ENCODE measurements at places on chromosomes 5 and 9.

DNA sequence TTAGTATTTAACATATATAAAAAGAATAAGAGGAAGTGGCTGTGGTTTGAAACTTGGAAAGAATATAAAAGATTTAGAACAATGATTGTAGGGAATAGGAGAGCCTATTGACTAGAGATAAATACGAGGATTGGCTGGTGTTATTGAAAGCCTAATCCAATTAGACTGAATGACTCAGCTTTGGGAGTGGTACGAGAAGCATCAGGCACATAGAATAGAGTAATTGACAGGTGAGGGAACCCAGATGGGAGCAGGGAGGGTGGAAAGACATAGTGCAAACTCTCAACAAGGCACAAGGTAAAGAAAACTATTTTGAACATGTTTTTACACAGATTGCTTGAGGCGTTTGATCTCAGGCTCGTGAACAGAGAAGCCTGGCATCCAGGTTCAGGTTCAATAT, 338.9 kb upstream of the KLF9 start:
- no peak for DNase-seq

DNA sequence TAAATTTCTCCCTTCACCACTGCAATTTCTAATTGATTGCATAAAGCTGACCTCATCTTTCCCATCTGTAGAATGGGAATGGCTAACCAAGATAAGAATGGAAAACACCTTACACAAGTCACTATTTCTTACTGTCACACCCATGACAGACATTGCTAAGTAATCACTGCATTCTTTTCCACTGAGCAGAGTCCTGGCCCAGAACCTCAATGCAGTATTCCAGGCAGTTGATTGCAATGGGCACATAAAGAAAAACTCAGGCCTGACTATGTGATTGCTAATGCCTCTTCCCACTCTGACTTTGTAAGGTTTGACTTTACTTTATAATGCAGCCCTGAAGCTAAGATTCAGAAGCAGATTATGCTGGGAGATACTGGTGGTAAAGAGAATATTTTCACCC, 29.3 kb downstream of the TRIM32 start:
- DNase-seq, result no peak

GRCh38 chr5:169856571-169856970, 123.7 kb downstream of the INSYN2B start:
- no peak for DNase-seq

- DNase-seq, result no peak
Measured at GRCh38 chr9:100879884-100880283, 148.6 kb upstream of the PLPPR1 start.

- no peak for DNase-seq
Measured at GRCh38 chr5:10977011-10977410, 216.0 kb upstream of the DAP start.

GRCh38 chr9:123318202-123318601, 37.8 kb upstream of the CRB2 start:
- no peak for DNase-seq

- no peak for DNase-seq
Measured at GRCh38 chr9:34684145-34684544, 6.9 kb downstream of the CCL19 start.

DNA sequence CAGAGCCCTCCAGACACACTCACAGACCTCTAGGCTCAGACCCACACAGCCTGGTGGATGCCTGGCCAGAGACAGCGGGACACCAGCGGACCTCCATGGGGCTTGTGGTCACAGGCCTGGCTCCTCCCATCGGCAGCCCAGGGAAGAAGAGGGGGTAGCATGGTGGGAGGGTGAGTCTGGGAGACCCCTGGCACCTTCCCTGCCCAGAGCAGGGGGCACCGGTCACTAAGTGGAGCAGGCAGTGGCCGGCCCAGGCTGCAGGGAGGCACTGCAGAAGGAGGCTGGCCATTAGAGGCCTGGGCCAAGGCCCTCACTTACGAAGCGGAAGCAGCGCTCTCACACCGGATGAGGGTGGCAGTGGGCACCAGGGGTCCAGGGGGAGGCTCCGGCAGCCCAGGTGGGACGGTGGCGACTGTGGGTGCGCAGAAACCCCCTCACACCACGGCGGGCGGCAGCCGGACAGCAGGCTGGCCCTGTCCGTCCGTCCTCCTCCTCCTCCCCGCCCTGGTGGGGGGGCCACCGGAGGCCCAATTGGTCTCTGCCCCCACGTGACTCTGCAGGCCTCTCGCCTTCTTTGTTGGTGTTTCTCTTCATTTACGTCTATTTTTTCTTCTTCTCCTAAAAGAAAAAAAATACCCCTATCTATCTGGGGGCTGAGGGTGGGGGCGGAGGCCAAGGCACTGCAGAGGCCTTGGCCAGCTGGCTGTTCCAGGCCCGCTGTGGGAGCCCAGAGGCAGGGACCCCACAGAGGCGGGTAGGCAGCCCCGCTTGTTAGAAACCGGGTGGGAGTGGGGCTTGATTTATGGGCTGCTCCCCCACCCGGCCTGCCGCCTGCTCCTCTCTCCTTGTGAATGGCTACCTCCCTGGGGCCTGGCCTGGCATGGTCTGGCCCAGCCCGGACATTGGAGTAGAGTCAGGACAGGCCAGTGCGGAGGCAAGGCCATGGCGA, at the start of gene NR5A1:
NR5A1 (minus strand) TSS at position 469 of the 949 bp plus-strand sequence. CDS start 4,004 bp downstream, outside the sequence.
- DNase-seq, result no peak

DNA sequence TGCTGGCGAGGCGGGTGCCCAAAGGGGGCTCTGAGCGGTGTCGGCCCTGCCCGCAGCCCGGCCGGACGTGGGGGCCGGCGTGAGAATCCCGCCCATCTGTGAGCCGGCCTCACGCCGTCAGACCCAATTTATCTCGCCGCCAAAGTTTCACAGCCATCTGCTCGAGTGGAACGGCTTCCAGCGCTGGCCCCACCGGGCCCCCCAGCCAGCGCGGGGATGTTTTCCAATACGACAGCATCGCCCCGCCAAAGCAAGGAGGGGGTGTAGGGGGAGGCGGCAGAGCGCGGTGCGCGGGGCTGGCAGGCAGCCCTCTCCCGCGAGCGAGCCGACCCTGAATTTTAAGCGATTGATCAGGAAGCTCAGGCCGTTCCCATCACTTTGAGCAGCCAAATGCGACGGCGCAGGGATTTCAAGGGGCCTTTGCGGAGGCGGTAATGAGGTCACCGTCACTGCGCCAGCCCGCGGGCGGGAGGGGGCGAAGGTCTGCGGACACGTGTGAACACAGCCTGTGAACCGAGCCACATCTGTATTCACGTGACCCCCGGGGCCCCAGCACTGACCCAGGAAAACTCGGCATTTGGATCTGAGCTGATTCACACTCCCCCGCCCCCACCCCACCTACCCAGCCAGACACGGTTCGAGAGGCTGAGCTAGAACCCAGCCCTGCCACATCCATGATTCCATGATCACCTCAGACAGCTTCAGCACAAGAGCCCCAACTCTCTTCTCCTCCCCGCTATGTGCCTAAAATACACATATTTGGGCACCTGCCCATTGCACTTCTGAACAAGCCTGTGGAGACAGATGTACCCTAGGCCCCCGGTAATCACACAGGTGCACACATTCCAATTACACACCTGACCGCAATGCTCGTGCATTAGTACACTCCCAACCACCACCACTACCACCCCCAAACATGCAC, 47.8 kb upstream of the PSD2 start:
- DNase-seq, result no peak

- no peak for DNase-seq
Measured at GRCh38 chr9:121776739-121777637, 125.6 kb downstream of the DAB2IP start.

- DNase-seq, result no peak
Measured at GRCh38 chr5:14593326-14594021, 11.9 kb downstream of the OTULINL start.

GRCh38 chr5:57157666-57158065, 16.2 kb upstream of the GPBP1 start:
- no peak for DNase-seq

- DNase-seq, result no peak
Measured at GRCh38 chr5:74888117-74888516, 21.9 kb upstream of the FAM169A start.

GRCh38 chr5:132981288-132981687, 17.9 kb upstream of the AFF4 start:
- DNase-seq, result no peak

DNA sequence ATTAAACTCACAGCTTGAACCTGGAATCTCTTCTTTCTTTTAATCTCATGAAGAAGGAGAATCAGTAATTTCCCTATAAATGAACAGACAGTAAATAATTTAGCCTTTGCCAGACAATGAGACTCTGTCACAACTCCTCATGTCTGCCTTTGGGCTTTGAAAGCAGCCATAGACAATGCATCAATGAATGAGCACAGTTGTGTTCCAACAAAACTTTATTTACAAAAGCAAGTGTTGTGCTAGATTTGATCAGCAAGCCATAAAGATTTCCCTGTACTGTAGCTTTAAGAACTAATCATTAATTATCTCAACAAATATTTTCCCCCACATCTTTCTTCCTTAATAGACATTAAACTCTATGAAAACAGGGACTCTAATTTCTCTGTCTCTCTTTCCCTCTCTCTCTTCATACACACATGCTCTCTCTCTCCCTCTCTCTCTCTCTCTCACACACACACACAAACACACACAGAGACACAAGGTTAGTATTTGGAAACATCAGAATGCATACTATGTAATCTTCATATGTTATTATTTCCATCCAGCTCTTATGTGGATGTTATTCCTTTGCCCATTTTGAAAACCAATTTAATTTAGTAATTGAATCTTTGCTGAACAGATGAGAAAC, 1209.8 kb upstream of the CDH6 start:
- no peak for DNase-seq

DNA sequence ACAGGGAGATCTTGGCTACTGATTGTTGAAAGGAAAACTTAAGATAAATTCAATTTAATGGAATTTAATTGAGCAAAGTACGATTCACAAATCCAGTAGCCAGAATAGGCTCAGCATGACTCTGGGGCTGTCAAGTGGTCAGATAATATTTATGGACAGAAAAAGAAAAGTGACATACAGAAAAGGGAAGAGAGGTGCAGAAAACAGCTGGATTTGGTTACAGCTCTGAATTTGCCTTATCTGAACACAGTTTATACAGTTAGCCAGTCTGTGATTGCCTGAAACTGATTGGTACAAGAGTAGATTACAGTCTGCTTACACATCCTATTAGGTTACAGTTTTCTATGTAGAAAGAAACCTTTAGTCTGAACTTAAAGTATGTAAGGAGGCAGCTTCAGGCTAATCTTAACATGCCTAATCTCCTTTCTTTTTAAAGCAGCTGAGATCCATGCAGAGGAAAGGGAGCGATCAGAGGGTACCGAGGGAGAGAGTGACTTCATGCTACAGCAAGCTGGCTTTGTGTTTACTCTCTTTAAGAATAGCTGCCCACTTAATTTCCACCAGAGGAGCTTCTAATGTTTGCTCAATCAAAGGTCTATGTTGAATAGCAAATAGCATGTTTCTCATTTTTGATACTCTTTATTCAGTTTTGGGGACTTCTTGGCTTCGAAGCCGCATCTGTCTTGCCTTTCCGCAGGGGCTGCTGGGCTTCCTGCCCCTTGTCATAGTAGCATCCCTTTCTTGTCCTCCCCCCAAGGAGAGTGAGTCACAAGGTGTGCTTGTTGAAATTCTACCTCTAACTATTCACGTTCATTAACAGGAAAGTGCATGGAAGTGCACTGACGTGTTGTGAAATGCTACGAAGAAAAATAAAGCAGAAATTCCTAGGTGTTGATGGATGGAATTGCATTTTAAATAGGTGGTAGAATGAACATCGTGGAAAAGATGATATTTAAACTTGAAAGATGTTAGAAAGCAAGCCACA, 761.2 kb downstream of the TAF11L14 start:
- DNase-seq, result no peak

DNA sequence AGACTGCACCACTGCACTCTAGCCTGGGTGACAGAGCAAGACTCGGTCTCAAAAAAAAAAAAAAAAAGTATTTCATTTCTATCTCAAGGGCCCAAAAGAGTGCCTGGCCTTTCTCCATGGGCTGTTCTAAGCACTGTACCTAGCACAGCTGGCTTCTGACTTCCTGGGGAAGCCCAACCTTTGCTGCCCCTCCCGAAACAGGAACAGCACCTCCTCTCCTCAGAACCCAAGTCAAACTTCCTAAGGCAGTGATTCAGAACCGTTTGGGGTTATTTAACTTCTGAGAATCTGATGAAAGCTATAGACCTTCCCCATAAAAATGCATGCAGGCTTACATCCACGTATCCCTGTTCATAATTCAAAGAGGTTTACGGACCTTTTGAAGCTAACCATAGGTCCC, 57.8 kb downstream of the NRG2 start:
- no peak for DNase-seq

- DNase-seq, result no peak
Measured at GRCh38 chr5:59212596-59212995, 629.7 kb downstream of the RAB3C start.

- no peak for DNase-seq
Measured at GRCh38 chr5:31007672-31008071, 185.8 kb upstream of the CDH6 start.

GRCh38 chr5:105695941-105696340, 1974.8 kb downstream of the EFNA5 start:
- no peak for DNase-seq

GRCh38 chr5:136114414-136115125, 18.1 kb upstream of the SMAD5 start:
- no peak for DNase-seq

- DNase-seq, result no peak
Measured at GRCh38 chr9:12968093-12968492, 193.3 kb downstream of the LURAP1L start.

DNA sequence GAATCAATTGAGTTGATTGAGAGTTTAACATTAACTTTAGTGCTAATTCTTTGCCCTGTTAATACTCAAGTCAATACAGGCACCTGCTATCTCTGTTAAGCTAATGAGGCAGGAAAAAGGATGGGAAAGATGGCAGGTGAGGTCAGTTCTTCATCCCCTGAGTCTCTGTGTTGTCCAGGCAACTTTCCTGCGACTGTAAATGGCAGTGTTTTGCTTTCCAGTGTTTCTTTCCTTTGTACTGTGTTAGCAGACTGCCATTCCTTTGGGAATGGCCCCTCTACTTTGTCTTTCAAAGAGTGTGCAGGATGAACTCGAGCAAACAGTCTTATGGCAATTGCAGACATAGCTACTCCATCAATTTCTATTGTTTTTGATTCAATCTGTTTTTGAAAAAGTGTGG, 202.2 kb upstream of the VLDLR start:
- DNase-seq, result no peak

- DNase-seq, result no peak
Measured at GRCh38 chr5:14250084-14250695, 107.0 kb downstream of the TRIO start.

DNA sequence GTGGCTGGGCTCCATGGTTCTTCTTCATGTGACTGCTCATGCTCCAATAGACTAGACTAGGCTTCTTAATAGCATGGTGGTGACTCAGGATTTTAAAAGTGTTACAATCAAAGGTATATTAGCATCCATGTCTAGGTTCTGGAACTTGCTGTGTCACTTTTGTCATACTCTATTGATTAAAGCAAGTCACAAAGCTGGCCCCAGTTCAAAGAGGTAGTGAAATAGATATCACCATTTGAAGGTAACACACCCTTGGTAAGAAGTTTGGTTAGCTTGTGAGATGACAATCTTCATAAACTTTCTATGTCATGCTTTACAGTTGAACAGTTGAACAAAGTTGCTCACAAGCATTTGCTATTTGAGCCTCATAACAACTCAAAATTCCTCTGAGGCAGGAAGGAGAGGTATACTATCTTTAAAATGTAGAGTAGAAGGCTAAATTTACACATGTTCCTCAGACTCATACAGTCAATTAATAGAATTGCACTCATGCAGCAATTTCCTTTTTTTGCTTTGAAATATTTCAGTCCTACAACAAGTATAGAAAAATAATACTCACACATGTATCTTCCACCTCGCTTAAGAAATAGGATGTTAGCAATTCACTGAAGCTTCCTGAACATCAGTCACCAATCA, 56.8 kb upstream of the TMEM252 start:
- DNase-seq, result no peak

GRCh38 chr5:111254613-111255012, 30.4 kb downstream of the CAMK4 start:
- peak; percentile 82 for DNase-seq

All from MM.1S (cell line).